RPMI7951 (cell line): ENCODE measurements at places on chromosomes 7 and 10. TPM values are rescaled to one million over a fixed set of nuclear protein-coding genes. Genes with fewer than 3 reads are reported as not detected.

DNA sequence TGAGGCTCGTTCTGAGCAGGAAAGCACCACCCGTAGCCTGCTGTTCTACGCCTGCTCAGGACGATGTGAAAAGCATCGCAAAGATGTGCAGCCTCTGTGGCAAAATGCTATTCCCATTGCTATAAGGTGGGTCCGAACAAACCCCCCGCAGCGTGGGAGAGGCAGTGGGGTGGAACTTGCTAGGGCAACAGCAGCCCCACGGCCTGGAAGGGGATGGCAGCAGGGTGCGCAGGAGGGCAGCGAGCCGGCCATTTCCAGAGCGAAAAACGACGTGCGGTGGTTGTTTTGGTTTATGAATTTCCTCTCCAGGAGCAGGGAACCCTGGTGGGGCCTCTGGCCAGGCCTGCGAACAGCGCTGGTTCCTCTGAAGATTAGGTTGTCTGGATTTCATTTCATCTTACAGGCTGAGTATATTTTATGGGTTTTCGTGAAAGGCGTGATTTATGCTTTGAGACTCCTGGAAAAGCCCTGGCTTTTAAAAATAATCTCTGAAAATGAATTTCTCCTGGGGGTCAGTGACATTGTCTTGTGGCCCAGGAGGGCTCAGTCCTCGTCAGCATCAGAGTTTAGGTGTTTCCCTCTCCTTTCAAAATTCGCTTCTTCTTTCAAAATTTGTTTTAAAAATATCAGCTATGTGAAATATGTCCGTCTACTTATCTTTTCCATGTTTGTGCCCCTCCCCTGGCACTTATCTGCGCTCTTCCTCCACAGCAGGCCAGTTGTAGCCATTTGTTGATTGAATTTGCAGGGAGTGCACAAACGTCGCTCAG is 42.3 kb upstream of the UBE3C start:
- DNase-seq: no peak

Gene SCART1
- 0.10 and 0.24 TPM in 2 replicates for total RNA-seq

- DNase-seq: no peak
These were observed 282.2 kb upstream of the GALNT17 start for GRCh38 chr7:70849580-70850235.

GRCh38 chr7:20865684-20866083 is 79.0 kb upstream of the SP8 start:
- no peak for DNase-seq

GRCh38 chr10:71966046-71967004 is 2.1 kb downstream of the CHST3 start:
- DNase-seq: peak; percentile 59

GRCh38 chr10:132069849-132070182 is 4.1 kb downstream of the JAKMIP3 start:
- DNase-seq: no peak

GRCh38 chr7:83976302-83976701 is 218.3 kb downstream of the SEMA3A start:
- DNase-seq: peak; percentile 28

DNA sequence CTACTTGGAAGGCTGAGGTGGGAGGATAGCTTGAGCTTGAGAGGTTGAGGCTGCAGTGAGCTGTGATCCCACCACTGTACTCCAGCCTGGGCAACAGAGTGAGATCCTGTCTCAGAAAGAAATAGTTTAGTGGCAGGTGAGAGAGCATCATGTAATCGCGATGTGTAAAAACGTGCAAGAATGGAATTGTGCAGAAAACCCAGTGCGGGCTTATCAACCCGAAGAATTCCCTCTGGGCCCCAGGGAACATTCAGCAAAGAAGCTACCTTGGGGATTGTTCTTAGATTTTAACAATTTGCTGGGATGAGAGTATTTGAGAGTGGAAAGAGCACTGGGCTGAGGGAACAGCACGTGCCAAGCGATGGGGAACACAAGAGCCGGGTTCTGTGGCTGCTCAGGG is 107.4 kb upstream of the INSYN2A start:
- no peak for DNase-seq

GRCh38 chr7:100247152-100247757 is 27.5 kb downstream of the PVRIG start:
- peak; percentile 66 for DNase-seq

Gene CREM
- 46.1 and 59.7 TPM in 2 replicates for total RNA-seq

Gene IL2RA
- total RNA-seq: not detected in 2 replicates

DNA sequence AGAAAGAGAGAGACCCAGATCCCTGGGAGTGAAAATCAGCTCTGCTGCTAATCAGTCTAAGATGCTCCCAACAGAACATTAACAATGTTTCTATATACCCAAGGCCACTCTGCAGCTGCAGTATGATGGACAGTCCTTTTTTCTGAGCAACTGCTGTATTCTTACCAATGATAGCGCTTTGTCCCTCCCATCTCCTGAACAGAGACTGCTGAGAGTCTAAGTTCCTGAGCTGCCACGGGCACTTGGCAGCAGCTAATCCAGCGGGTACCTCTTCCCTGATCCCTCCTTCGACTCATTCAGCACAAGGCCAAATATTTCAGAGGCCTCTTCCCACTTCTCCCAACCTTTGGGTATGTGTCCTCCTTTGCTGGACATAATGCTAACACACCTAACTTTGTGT is 7.7 kb downstream of the CPVL start:
- DNase-seq: no peak

Gene ZNF488
- total RNA-seq: 0.10 and 0.12 TPM in 2 replicates

- DNase-seq: no peak
These were observed 153.9 kb downstream of the CTTNBP2 start for GRCh38 chr7:117719377-117719776.

Gene CPSF4
- total RNA-seq: 21.7 and 22.6 TPM in 2 replicates

Gene PTN
- 26.4 and 40.4 TPM in 2 replicates for total RNA-seq

GRCh38 chr7:95725205-95725604 is 47.1 kb upstream of the DYNC1I1 start:
- peak; percentile 9 for DNase-seq

- DNase-seq: peak; percentile 81
These were observed 364.6 kb downstream of the PAXIP1 start for GRCh38 chr7:154638286-154638685.

DNA sequence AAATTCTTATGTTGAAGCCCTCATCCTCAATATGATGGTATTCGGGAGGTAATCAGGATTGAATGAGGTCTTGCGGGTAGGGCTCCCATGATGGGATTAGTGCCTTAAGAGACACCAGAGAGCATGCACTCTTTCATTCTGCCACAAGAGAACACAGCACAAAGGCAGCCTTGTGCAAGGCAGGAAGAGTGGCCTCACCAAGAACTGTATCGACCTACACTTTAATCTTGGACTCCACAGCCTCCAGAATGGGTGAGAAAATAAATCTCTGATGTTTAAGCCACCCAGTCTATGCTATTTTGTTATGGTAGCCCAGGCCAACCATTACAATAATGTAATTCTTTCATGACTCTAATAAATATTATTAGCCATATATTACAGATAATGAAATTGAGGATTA is 8.4 kb downstream of the SEM1 start:
- DNase-seq: peak; percentile 21

DNA sequence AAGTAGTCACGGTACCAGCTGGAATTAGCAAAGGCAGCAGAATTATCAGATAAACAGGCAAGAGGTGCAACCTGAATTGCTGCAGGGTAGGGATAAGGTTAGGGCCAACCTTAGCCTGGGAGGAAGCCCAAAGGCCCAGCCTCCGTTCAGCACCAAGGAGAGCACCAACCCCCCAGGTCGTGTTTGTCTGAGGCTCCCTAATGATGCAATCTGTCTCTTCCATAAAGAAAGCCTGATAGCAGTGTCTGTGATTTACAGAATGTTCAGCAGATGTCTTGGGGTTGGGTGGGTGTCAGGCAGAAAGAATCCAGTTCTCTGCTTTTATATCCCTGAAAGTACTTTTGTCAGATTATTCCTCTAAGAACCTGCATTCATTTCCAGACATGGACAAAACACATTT is 328.4 kb upstream of the AOAH start:
- peak; percentile 40 for DNase-seq

- DNase-seq: no peak
These were observed 6.6 kb downstream of the SFRP5 start for GRCh38 chr10:97765201-97765600.

Gene ZNF248
- total RNA-seq: 5.9 and 6.9 TPM in 2 replicates

DNA sequence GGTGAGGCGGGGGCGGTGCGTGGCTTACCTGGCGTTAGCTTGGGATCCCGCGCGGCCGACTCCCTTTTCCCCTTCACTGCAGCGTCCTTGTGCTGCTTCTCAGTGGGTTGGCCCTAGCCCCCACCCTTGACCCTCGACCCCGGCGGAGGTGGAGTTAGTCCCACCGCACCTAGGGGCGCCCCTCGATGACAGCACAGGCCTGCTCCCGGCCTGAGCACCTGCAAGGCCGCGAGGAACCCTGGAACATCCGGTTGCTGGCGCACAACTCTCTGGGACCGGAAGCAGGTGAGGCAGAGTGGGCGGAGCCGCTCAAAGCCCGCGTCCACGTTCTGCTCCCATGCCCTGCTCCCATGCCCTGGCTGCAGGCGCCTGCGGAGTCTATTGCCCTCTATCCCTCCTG is 266.9 kb downstream of the USP6NL start:
- DNase-seq: no peak

Gene TMEM130
- 0.12 and 0.29 TPM in 2 replicates for total RNA-seq

- DNase-seq: no peak
These were observed 150.0 kb upstream of the NEBL start for GRCh38 chr10:21047096-21047495.

DNA sequence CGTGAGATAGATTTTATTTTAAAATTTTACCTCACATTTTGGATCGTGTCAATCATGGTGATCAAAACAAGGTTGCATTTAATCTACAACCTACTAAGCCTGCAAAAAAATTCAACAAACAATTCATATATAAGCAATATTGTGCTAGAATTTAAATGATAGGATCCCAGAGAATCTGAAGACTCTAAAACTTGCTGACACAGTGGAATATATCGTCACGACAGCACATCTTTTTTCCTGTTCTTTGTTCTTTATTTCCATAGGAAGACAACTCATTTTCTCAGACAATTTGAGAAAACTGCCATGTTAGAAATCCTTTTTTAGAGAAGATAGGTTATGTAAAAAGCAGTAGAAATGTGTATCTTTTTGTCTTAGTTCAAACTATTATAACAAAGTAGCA is 820.2 kb upstream of the CELF2 start:
- no peak for DNase-seq

Gene PODXL
- total RNA-seq: 48.2 and 49.0 TPM in 2 replicates

DNA sequence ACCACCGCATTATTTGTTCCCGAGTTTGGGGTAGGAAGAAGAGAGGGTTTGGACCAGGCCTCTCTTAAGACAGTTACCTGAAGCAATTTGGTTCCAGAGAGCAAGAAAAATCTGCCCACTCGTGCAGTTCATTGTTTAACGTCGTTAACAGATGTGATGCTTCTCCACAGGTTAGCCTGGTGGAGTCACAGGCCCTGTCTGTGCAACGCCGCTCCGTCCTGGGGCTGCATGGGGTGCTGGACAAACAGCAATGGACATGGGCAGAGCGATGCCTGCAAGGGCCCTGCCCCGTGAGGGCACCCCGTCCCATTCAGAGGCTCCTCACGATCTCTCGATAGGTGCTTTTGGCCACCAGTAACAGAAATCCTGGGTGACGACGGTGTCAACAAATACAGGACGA is 9.7 kb downstream of the FOXL3 start:
- DNase-seq: no peak

DNA sequence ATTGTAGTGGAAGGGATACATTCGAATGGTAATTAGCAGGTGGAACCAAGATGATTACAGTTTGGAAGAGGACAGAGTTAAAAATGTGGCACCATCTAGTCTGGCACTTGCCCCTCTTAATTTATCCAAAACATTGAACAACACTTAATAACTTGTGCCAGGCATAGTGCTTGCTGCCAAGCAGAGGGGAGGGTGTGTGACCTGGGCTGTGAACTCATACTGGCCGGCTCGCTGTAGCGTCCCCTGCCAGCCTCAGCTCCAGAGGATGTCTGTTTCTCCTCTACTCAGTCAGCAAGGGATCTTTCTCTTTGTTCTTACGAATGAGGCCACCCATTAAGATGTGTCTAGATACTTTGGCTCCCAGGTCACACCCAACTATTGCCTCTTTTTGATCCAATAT is 179.4 kb upstream of the INHBA start:
- DNase-seq: no peak

DNA sequence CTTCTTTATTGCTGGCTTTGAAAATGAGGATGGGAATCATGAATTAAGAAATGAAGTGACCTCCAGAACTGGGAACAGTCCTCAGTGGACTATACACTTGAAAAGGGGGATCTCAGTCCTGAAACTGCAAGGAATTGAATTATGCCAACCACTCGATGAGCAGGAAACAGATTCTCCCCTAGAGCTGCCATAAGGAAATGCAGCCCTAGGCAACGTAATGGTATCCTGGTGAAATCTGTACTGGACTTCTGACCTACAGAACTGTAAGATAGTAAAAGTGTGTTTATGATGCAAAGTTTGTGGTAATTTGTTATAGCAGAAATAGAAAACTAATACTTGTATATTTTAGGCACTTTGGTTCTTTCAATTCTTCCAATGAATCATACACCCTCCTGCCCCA is 236.4 kb upstream of the TAC1 start:
- DNase-seq: no peak

GRCh38 chr7:35702541-35702940 is 7.6 kb upstream of the HERPUD2 start:
- DNase-seq: peak; percentile 21

- DNase-seq: no peak
These were observed 186.4 kb downstream of the LRRC4 start for GRCh38 chr7:127844707-127845331.

- no peak for DNase-seq
These were observed 30.0 kb downstream of the PRSS2 start for GRCh38 chr7:142800699-142801260.

Gene NRBF2
- 18.0 and 25.6 TPM in 2 replicates for total RNA-seq

GRCh38 chr7:17234030-17234397 is 64.4 kb upstream of the AHR start:
- DNase-seq: peak; percentile 69

Gene CALML3
- total RNA-seq: not detected in 2 replicates

GRCh38 chr7:64733550-64734240 is 60.5 kb upstream of the ZNF138 start:
- DNase-seq: peak; percentile 5

Gene SPAM1
- total RNA-seq: not detected in 2 replicates

- no peak for DNase-seq
These were observed 59.0 kb downstream of the EGFR start for GRCh38 chr7:55077561-55078410.

DNA sequence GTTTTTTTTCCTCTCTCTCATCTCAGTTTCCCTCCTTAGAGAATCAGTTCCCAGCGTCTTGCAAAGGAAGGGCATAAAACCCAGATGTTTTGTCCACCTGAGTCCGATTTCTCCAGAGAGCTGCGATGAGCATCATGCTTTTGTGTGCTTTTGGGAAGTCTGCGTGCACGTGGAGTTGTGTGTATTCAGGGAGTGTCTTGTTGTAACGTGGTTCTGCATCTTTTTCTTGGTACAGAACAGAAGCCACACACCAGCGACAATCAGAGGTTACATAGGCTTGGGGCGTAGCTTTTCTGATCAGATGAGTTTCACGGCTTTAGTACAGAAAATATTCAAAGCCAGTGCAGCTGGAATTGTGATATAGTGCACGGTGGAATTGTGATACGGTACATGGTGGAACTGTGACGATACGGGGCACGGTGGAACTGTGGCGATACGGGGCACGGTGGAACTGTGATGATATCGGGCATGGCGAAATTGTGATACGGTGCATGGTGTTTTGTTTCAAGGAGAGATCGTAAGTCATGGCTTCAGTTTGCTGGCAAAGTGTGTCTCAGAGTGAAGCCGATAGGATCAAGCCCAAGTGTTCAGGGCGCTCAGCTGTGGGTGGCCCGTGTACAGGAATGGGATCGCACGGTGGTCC is 32.8 kb downstream of the FOXK1 start:
- no peak for DNase-seq

- no peak for DNase-seq
These were observed 13.5 kb downstream of the HERPUD2 start for GRCh38 chr7:35681231-35682029.

Gene CCZ1B
- total RNA-seq: 34.9 and 45.2 TPM in 2 replicates

- peak; percentile 51 for DNase-seq
These were observed 181.7 kb downstream of the PTEN start for GRCh38 chr10:88045096-88045495.
